ENCODE measurements at places on chromosomes 3 and 15.

- DNase-seq = no peak
These were observed 37.7 kb downstream of the ALDH1L1 start for GRCh38 chr3:126142652-126143051.

DNA sequence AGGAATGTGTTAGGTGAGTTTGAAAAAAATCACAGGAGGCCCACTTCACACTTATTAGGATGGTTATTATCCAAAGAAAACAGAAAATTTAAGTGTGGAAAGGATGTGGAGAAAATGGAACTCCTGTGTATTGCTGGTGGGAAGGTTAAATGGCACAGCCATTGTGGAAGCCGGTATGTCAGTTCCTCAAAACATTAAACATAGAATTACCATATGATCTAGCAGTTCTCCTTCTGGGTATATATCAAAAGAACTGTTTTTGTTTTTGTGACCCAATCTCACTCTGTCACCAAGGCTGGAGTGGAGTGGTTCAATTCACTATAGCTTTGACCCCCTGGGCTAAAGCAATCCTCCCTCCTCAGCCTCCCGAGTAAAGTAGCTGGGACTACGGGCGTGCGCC is 10.4 kb upstream of the ZFYVE19 start:
- no peak for DNase-seq

DNA sequence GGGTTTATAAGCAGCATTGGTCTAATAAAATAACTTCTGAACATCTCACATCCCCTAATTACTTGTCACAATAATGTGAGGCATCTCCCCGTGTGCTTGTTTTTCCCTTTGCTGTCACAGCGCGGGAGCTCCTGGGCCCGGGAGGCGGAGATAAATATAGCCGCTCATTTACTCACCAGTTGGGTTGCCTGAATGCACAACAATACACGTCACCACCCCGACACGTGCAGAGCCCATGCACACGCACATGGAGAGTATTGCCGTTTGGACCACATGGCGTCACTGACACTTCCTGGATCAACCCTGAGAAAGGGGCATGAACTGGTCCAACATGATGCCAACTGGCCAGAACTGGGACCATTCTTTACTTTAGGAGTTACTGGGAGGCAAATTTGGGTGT is 76.2 kb downstream of the MRPL46 start:
- DNase-seq = no peak

- DNase-seq = no peak
These were observed 44.8 kb downstream of the AP4E1 start for GRCh38 chr15:50953302-50953701.

- DNase-seq = no peak
These were observed 18.7 kb downstream of the MGLL start for GRCh38 chr3:127803619-127804018.

- DNase-seq = peak; percentile 86
These were observed 296.3 kb downstream of the UACA start for GRCh38 chr15:70466895-70467529.

DNA sequence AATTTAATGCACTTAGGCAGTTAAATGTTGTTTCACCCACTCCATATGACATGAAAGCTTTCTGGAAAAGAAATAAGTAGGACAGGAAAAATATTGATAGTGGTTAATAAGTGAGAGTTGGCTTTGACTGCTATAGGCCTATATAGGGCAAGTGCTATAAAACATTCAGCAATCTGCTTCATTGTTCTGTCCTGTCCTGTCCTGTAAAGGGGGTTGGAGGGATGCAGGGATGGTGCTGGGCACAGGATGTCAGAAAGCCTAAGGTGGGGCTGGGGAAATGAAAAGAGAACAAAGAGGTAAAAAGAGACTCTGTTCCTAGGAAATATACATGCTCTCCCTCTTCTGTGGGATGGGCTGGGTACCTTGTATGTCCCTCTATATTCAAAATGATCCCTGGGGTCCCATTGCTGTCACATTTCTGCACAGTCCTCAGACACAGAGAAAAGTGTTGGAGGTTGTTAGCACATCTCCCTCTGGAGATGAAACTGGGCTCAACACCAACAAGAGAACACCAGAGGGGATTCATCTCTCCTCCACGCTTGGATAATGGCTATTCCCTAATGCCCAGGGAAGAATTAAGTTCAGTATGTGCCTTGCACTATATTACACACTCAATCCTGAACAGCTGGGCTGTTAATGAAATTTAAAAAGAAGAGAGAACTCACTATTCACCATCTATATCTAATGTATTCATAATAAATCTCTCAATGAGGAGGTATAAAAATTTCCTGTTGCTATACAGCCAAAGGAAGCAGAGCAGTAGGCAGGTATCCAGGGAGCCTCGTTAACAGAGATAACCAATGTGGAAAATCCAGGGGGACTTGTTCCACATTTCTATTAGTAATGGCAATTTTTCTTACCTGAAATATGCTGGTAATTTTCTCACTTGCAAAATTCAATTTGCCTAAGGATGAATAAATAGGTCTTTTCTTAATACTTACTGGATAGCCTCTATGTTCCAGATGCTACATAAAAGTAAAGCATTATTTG is 108.1 kb upstream of the ZBED2 start:
- DNase-seq = no peak

DNA sequence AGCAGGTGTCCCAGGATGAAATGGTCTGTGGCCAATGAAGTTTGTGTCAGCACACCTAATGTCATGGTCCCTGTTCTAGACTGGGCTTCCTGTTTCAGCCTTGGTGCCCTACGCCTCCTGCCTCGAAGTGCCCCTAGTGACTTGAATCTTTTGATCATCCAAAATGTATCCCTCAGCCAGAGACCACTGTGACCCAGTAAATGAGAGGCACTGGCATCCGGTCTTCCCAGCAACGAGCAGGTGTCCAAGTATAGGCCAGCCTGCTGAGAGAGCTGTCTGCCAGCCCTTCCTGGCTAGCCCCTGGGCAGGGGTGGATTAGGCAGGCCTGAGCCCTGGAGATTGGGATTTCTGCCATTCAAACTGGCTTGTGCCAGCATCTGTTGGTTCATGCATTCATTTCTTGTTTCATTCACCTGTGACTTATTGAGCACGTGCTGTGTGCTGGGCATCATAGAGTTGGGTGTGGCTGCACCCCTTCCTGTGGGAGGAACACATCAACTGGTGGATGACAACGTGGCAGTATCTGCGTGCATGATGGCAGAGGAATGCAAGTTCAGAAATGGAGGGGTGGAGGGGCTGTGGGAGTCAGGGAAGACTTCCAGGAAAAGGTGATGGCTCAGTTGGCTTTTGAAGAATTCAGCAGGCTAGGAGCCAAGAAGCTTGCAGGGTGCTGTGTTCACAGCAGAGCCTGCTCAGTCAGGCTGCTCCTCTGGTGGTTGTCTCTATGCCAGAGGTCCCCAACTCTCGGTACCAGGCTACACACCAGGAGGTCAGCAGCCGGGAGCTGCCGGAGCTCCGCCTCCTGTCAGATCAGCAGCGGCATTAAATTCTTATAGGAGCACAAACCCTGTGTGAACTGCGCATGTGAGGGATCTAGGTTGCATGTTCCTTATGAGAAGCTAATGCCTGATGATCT is 21.6 kb downstream of the ESYT3 start:
- DNase-seq = no peak

GRCh38 chr3:25508901-25509300 is 80.8 kb downstream of the RARB start:
- DNase-seq = no peak

GRCh38 chr3:33105341-33105948 is 8.4 kb upstream of the CRTAP start:
- no peak for DNase-seq

GRCh38 chr3:42351207-42351606 is 59.2 kb downstream of the LYZL4 start:
- no peak for DNase-seq

- no peak for DNase-seq
These were observed 160.8 kb downstream of the FBLN2 start for GRCh38 chr3:13709706-13710105.

GRCh38 chr15:98930576-98930975 is 77.0 kb downstream of the PGPEP1L start:
- no peak for DNase-seq

- DNase-seq = peak; percentile 50
These were observed 10.9 kb downstream of the SEMA7A start for GRCh38 chr15:74422652-74423430.

- DNase-seq = peak; percentile 58
These were observed 559 bp downstream of the SENP5 start for GRCh38 chr3:196868297-196868661.

DNA sequence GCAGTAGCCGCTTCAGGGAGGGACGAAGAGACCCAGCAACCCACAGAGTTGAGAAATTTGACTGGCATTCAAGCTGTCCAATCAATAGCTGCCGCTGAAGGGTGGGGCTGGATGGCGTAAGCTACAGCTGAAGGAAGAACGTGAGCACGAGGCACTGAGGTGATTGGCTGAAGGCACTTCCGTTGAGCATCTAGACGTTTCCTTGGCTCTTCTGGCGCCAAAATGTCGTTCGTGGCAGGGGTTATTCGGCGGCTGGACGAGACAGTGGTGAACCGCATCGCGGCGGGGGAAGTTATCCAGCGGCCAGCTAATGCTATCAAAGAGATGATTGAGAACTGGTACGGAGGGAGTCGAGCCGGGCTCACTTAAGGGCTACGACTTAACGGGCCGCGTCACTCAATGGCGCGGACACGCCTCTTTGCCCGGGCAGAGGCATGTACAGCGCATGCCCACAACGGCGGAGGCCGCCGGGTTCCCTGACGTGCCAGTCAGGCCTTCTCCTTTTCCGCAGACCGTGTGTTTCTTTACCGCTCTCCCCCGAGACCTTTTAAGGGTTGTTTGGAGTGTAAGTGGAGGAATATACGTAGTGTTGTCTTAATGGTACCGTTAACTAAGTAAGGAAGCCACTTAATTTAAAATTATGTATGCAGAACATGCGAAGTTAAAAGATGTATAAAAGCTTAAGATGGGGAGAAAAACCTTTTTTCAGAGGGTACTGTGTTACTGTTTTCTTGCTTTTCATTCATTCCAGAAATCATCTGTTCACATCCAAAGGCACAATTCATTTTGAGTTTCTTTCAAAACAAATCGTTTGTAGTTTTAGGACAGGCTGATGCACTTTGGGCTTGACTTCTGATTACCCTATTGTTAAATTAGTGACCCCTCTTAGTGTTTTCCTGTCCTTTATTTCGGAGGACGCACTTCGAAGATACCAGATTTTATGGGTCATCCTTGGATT is at the start of gene MLH1:
TSS of gene MLH1 (plus strand) at position 193 of the 958 bp plus-strand sequence. CDS start at position 223, 30 bp downstream.
- peak; percentile 96 for DNase-seq

- DNase-seq = no peak
These were observed 187.3 kb upstream of the CFAP20DC start for GRCh38 chr3:59237121-59237520.

DNA sequence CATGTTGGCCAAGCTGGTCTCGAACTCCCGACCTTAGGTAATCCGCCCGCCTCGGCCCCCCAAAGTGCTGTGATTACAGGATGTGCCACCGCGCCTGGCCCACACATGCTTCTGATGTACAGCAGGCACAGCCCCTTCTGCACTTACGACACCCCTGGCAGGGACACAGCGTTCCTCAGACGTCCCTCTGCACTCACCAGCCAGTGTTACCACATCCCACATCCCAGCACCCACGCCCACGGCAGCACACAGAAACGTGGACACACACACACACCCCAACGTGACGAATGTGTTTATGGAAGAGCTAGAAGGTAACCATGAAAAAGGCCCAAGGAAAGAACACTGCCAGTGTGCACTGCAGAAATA is 576 bp upstream of the RPAP1 start:
- DNase-seq = no peak

DNA sequence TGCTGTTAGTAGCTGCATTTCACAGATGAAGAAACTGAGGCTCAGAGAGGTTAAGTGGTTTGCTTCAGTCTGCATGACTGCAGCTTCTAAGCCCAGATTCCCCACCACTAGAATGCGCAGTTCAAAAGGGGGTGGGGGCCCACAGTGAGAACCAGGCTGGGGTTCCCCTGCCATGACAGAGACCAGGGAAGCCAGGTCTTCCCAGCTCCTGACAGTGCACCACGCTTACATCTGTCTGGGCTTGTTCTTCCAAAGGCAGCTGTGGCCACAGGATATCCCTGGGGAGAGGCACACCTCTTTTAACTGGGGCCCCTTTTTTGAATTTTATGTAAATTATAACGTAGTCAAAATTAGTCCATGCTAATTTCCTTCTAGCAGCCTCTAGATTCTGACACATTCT is 5.3 kb downstream of the PLEKHO2 start:
- no peak for DNase-seq

DNA sequence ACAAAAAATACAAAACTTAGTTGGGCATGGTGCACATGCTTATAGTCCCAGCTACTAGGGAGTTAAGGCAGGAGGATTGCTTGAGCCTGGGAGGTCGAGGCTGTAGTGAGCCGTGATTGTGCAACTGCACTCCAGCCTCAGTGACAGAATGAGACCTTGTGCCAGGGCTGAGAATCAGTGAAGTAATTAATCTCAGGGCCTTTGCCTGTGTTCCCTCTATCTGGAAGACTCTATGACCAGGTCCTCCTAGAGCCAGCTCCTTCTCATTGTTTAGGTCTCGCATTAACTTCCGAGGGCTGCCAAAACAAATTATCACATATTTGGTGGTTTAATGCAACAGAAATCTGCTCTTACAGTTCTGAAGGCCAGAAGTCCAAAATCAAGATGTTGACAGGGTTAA is 41.4 kb upstream of the FLNB start:
- no peak for DNase-seq

GRCh38 chr3:139670196-139670595 is 7.6 kb downstream of the NMNAT3 start:
- DNase-seq = no peak

GRCh38 chr3:163071713-163072112 is 1575.1 kb downstream of the OTOL1 start:
- DNase-seq = no peak

GRCh38 chr3:123156276-123156995 is 45.3 kb upstream of the SEC22A start:
- no peak for DNase-seq

GRCh38 chr15:100596792-100597191 is 5.2 kb downstream of the LINS1 start:
- peak; percentile 93 for DNase-seq

DNA sequence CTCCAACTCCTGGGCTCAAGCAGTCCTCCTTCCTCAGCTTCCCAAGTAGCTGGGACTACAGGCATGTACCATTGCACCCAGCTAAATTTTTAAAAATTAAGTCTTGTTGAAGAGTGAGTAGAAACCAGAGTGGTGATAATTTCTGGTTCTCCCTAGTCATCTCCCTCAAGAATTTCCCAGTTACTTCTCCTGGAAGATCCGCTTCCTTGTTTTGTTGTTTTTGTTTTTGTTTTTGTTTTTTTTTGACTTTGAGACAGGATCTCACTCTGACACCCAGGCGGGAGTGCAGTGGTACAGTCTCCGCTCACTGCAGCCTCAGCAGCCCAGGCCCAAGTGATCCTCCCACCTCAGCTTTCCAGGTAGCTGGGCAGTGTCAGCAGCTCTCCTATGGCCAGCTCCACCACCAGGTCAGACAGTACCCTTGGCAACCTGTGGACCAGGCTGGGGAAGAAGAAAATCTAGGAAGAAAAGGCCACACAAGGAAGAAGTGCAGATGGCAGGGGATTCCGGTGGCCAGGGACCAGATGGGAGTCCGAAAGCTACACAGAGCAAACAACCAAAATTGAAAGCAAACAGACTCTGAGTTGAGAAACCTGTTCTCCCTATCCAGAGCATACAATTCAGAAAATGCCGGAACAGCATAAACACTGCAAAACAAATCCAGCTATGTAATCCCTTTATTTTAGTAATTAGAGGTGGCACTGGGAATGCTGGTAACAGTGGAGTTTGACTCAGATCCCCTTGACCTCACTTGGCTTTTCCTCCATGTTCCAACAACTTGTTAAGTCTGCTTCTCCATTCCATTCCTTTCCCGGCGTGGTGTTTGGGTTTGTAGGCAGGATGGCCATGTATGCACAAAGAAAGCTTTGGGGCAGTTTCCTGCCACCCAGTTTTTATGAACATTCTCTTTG is 266.6 kb upstream of the CTDSPL start:
- no peak for DNase-seq
